Frontal cortex (tissue), 4 donors: ENCODE measurements at places on chromosomes 11 and 22. TPM values are rescaled to one million over a fixed set of nuclear protein-coding genes. Genes with fewer than 3 reads are reported as not detected.

DNA sequence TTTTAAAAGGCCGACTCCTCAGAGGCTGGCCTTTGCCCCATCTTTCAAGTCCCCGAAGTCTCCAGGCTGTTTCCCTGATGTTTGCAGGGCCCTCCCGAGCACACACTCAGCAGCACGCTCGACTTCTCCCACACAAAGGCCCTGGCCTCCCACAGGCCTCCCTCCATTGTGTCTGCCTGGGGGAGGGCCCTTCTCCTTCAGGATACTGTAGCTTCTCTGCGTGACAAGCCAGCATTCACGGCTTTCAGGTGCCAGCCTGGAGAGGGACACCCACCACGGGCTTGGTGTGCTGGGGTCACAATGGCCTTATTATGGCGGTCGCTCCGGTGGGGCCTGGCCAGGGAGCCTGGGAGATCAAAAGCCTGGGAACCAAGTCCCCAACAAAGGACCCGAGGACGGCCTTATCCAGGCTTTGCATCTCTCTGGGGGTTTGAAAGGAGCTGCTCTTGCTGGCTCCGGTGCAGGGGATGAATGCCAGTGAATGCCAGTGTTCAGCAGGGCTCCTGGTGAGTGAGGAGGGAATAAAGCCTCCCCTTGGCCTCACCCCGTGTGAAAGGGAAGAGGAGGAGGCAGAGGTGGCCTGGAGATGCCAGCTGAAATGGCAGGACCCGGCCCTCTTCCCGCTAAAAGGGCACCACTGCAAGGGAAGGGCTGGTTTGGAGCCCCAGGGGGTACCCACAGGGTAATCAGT is 55.0 kb downstream of the TRAF6 start:
- peak; percentile 20 for DNase-seq

PIK3IP1 gene
- 20.8 TPM for total RNA-seq

GRCh38 chr11:115446214-115446613 is 58.0 kb downstream of the CADM1 start:
- DNase-seq = no peak

RAB1B gene
- total RNA-seq = 22.8 TPM

ARAP1 gene
- total RNA-seq = 20.0 TPM

- DNase-seq = no peak
These were observed 183.8 kb downstream of the SWAP70 start for GRCh38 chr11:9847636-9848035.

NAALAD2 gene
- 6.9 TPM for total RNA-seq
